ENCODE measurements at places on chromosomes 11 and 22. TPM values are rescaled to one million over a fixed set of nuclear protein-coding genes. Genes with fewer than 3 reads are reported as not detected.

DNA sequence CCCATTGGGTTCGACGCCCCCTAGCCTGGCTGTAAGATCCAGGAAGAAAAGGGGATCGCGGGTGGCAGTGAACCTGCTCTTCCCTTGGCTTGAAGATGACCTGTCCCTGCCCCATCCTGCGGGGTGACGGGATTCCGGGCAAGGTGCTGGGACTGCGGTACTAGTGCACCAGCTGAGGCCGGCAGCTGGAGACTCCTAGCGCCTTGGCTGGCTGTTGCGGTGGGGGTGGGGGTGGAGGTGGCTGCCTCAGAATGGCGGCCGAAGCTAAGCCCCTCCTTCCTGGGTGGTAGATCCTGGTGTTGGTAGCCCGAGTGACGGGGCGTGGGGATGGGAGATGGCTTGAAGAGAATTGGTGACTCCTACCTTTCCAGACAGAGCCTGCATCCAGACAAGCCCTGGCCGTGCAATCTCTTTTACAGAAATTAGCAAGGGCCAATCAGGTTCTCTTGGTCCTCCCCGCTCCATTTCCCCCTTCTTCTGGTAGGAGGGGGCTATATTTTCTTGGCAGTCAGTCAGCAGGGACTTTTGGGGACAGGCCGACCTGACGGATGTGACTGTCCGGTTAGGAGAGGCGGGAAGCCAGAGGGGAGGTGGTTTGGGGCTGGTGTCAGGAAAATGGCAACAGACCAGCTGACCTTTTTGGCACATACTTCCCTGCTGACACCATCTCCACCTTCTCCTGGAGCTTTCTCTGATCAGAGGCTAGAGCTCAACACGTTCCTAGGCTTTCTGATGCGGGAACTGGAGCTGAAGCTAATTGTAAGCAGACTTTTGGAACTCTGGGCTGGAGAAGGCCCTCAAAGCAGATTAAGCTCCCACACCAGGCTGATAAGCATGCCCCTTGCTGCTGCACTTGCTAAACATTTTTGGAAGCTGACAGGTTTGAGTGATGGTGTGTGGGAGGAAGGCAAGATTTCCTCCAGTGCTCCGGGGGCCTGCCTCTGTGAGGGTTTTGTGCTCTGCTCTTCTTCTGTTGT, 2.0 kb downstream of the NAV2 start:
- H3K4me3 ChIP-seq = peak overlapping the region; percentile 16
- no peak overlapping the region for H3K27ac ChIP-seq
- peaks cover 25% of the 10 kb centered on the region for H3K4me1 ChIP-seq
- peaks cover 62% of the 10 kb centered on the region for H3K27me3 ChIP-seq
- H3K36me3 ChIP-seq = no peaks in the 10 kb centered on the region

DNA sequence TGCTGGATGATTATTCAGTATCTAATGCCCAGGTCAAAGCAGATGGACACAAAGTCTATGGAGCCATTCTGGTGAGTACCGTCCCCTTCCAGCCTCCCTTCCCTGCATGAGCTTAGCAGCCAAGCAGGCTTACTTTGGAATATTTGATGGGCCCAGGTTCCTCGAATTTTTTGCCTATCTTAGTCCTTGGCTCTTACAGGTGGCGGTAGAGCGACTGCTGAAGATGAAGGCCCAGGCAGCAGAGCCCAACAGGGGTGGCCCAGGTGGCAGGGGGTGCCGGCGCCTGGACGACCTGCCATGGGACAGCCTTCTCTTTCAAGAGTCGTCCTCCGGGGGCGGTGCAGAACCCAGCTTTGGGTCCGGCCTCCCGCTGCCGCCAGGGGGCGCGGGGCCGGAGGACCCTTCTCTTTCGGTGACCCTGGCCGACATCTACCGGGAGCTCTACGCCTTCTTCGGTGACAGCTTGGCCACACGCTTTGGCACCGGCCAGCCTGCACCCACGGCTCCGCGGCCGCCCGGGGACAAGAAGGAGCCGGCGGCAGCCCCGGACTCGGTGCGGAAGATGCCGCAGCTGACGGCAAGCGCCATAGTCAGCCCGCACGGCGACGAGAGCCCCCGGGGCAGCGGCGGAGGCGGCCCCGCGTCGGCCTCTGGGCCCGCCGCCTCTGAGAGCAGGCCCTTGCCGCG, 741 bp upstream of the TMEM179B start:
- peak overlapping the region; percentile 79 for H3K4me3 ChIP-seq
- H3K36me3 ChIP-seq = peaks cover 60% of the 10 kb centered on the region
- peaks cover 42% of the 10 kb centered on the region for H3K4me1 ChIP-seq
- no peaks in the 10 kb centered on the region for H3K27me3 ChIP-seq
- H3K27ac ChIP-seq = peak overlapping the region; percentile 91
- peak; percentile 91 for DNase-seq

Gene POU2AF1
- 2.4 TPM for total RNA-seq

GRCh38 chr11:86818462-86819192, 18.3 kb downstream of the PRSS23 start:
- H3K27ac ChIP-seq = no peak overlapping the region
- H3K27me3 ChIP-seq = peaks cover 14% of the 10 kb centered on the region
- no peak overlapping the region for H3K4me3 ChIP-seq
- no peak for DNase-seq
- no peaks in the 10 kb centered on the region for H3K36me3 ChIP-seq
- no peaks in the 10 kb centered on the region for H3K4me1 ChIP-seq

Gene GVQW3
- total RNA-seq = 3.5 TPM

GRCh38 chr11:14904745-14905103, 12.7 kb upstream of the CYP2R1 start:
- peak overlapping the region; percentile 94 for H3K27ac ChIP-seq
- DNase-seq = peak; percentile 89
- H3K4me1 ChIP-seq = peaks cover 54% of the 10 kb centered on the region
- no peaks in the 10 kb centered on the region for H3K27me3 ChIP-seq
- peak overlapping the region; percentile 95 for H3K4me3 ChIP-seq

DNA sequence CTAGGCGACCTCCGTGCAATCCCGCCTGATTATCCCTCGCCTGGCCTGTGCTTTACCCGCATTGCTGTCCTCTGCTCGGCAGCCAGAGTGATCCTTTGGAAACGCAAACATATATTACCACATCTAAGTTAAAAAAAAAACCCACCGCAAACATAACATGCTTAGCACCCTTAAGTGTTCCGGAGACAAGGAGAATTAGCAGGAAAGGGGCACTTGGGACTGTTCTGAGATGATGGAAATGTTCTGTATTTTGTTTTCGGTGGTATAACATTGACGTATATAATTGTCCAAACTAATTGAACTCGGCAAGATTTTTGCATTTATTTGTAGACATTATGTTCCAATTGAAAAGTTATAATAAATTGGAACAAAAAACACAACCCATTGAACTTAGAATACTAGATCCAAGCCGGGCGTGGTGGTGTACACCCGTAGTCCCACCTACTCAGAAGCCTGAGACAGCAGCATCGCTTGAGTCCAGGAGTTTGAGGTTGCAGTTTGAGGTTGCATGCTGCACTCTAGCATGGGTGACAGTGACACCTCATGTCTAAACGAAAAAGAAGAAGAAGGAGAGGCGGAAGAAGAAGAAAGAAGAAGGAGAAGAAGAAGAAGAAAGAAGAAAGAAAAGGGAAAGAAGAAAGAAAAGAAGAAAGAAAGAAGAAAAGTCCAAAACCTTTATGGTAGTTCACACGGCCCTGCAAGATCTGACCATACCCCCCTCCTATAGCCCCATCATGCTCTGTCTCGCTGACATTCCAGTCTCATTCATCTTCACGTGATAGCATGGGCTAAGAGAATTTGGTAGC, 604 bp upstream of the POLR3H start:
- H3K4me1 ChIP-seq = peaks cover 34% of the 10 kb centered on the region
- H3K27me3 ChIP-seq = peaks cover 2% of the 10 kb centered on the region
- peak overlapping the region; percentile 95 for H3K27ac ChIP-seq
- DNase-seq = no peak
- H3K36me3 ChIP-seq = peaks cover 13% of the 10 kb centered on the region

DNA sequence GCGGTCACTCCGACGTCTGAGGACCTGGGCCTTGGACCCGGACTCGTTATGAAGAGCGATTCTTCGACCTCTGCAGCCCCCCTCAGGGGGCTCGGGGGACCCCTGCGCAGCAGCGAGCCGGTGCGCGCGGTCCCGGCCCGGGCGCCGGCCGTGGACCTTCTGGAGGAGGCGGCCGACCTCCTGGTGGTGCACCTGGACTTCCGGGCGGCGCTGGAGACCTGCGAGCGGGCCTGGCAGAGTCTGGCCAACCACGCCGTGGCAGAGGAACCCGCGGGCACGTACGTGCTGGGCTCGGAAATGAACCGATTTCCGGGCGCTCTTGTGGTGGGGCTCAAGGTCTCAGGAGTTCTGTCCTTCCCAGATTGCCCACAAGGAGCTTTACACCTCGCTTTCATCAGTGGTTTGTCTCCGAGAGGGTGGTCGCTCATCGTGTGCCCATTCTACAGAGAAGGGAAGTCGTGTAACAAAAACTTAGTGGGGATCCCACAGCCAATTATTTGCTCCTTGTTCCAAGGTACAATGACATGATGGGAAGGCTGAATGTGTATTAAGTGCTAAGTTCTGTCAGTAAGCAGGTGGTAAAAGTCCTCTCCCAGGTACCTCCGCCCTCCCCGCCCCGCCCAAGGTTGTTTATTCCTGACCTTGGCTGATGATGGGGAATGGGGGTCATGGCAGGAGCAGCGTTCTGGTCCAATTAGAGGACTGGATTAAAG, 695 bp downstream of the PEX26 start:
- peak; percentile 62 for DNase-seq
- H3K4me1 ChIP-seq = peaks cover 49% of the 10 kb centered on the region
- peak overlapping the region; percentile 98 for H3K27ac ChIP-seq
- no peaks in the 10 kb centered on the region for H3K27me3 ChIP-seq
- peaks cover 42% of the 10 kb centered on the region for H3K36me3 ChIP-seq
- peak overlapping the region; percentile 96 for H3K4me3 ChIP-seq

Gene GAL3ST1
- not detected for total RNA-seq

DNA sequence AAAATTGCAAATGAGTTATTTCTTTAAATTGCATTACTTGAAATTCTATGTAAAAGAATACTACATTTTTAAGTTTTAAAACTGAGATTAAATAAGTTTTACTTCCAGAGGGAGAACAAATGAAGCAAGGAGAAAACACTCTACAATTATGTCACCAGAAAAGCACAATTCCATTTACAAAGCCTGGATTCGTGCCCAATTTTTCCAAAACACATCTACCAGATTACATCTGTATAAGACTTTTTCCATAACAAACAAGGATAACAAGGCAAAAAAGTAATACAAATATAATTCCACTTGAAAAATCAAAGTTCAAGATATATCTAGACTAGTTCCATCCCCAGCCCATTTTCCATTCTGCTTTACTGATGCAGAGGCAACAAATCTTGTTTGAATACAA, 40.5 kb downstream of the MTMR2 start:
- peaks cover 16% of the 10 kb centered on the region for H3K36me3 ChIP-seq
- H3K27me3 ChIP-seq = no peaks in the 10 kb centered on the region
- no peak overlapping the region for H3K27ac ChIP-seq
- H3K4me1 ChIP-seq = no peaks in the 10 kb centered on the region

DNA sequence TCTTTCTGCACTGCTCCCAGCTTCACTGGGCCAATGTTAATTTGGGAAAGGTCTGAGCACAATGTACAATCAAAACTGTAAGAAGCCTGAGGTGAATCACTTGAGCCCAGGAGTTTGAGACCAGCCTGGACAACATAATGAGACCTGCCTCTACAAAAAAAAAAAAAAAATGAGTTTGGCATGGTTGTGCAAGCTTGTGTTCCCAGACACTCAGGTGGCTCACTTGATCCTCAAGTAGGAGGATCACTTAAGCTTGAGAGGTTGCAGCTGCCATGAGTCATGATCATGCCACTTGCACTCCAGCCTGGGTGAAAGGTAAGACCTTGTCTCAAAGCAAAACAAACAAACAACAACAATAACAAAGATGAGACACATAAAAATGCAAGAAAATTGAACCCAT, 38.6 kb upstream of the SC5D start:
- H3K4me3 ChIP-seq = no peak overlapping the region
- peaks cover 35% of the 10 kb centered on the region for H3K27me3 ChIP-seq
- DNase-seq = no peak
- H3K4me1 ChIP-seq = peaks cover 2% of the 10 kb centered on the region

Gene HEPACAM
- not detected for total RNA-seq

- no peaks in the 10 kb centered on the region for H3K27me3 ChIP-seq
- no peak overlapping the region for H3K27ac ChIP-seq
- H3K4me3 ChIP-seq = no peak overlapping the region
- no peak for DNase-seq
- H3K36me3 ChIP-seq = no peaks in the 10 kb centered on the region
These were observed 129.0 kb upstream of the PARVA start for GRCh38 chr11:12248330-12248729.

GRCh38 chr11:119378851-119379465, 2.5 kb downstream of the USP2 start:
- H3K27me3 ChIP-seq = peaks cover 9% of the 10 kb centered on the region
- H3K4me1 ChIP-seq = peaks cover 15% of the 10 kb centered on the region
- H3K27ac ChIP-seq = no peak overlapping the region
- DNase-seq = no peak
- H3K36me3 ChIP-seq = no peaks in the 10 kb centered on the region
- no peak overlapping the region for H3K4me3 ChIP-seq

Gene C22orf15
- 0.81 TPM for total RNA-seq

- H3K4me3 ChIP-seq = no peak overlapping the region
- no peak overlapping the region for H3K27ac ChIP-seq
- H3K4me1 ChIP-seq = peaks cover 26% of the 10 kb centered on the region
- DNase-seq = peak; percentile 64
- no peaks in the 10 kb centered on the region for H3K27me3 ChIP-seq
These were observed 43.9 kb downstream of the BIRC2 start for GRCh38 chr11:102390667-102391465.

GRCh38 chr22:35997438-35997837, 31.2 kb downstream of the RBFOX2 start:
- no peak overlapping the region for H3K27ac ChIP-seq
- H3K36me3 ChIP-seq = no peaks in the 10 kb centered on the region
- H3K27me3 ChIP-seq = peaks cover 17% of the 10 kb centered on the region
- no peaks in the 10 kb centered on the region for H3K4me1 ChIP-seq
- H3K4me3 ChIP-seq = no peak overlapping the region
- no peak for DNase-seq

DNA sequence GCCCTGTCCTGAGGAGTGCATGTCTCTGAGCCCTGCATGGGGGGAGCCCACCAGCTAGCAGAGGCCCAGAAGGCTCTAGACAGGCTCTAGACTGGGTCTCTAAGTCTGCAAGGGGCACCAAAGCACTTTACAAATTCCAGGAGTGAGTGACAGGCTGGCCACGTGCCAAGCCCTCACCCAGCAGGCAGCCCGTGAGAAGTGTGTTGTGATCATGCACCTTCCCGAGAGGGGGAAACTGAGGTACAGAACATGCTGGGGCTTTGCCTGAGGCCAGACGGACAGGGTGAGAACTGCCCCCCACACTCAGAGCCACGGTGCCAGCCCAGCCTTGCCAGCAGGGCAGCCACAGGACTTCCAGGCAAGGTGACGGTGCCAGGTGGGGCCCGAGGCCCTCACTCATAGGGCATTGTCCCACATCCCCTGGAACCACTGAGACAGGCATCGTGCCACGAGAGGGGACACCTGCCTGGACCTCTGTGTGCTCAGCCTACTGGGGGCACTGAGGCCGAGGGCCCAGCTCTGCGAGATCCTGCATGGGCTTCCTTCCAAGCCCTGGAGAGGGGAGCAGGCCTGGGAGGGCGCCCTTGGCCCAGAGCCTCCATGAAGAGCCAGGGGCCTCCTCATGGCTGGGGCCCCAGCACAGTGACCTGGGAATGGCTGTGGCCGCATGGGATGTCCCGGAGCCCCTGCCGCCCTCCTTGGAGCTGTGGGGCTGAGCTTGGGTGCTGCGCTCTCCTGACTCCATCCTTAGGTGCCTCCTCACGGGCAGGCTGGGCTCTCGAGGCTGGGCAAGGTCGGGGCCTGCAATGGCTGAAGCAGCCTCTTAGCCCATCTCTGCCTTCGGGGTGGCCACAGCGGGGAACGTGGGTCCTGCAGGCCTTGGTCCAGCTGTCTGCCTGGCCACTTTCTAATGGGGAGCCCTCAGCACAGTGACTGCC, 121.5 kb downstream of the KCNQ1OT1 start:
- no peak overlapping the region for H3K4me3 ChIP-seq
- no peak for DNase-seq
- H3K4me1 ChIP-seq = no peaks in the 10 kb centered on the region
- H3K27ac ChIP-seq = no peak overlapping the region
